Stimulated activated CD8-positive, alpha-beta memory T cell treated with anti-CD3 and anti-CD28 coated beads, Interleukin-2, amount 100 ng/mL, for 1 hour (primary cell): ENCODE measurements at places on chromosomes 7 and 10.
A peak's percentile ranks its signal among the peaks of the same experiment; 100 is the strongest.

- DNase-seq: no peak
These were observed 73.7 kb downstream of the MYL10 start for GRCh38 chr7:101555269-101555920.

DNA sequence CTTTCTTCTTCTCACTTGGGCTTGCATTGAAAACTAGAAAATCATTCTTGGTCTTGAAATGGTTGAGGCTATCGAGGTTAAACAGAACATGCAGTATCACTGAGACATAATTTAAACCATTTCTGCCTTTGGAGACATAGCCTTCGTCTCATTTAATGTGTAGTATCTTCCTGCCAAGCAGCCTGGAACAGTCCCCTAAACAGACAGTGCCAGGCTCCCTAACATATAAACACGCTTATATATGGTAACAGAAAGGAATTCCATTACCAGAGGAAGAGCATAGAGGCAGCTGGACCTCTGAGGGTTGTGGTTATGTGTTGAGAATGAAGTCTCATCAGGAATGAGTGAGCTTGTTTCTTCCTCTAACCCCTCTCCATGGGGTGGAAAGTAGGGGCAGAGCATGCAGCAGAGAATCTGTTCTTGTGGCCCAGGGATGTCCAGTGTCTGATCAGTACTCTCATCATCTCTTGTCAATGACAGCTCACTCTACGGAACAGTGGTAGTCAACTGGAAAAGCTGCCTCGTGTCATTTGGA, 11.2 kb downstream of the CACNB2 start:
- DNase-seq: no peak

DNA sequence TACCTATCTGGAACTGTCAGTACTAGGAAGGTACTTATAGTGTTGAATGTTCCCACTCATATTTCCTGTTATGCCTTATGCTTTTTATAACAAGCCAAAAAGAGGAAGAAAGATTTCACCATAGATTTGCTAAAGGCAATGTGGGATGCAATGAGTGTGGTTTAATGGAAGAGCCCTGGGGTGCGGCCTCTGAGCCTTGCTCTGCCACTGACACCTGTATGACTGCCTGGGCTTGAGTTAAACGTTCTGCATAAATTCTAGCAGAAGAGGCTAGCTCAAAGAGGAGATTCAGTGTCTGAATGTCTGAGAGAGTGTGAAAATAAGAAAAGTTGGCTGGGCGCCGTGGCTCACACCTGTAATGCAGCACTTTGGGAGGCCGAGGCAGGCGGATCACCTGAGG, 143.8 kb downstream of the TPST1 start:
- no peak for DNase-seq

- DNase-seq: no peak
These were observed 22.1 kb upstream of the OPN4 start for GRCh38 chr10:86632009-86632800.

GRCh38 chr10:87500646-87501048, 4.0 kb upstream of the MINPP1 start:
- no peak for DNase-seq

DNA sequence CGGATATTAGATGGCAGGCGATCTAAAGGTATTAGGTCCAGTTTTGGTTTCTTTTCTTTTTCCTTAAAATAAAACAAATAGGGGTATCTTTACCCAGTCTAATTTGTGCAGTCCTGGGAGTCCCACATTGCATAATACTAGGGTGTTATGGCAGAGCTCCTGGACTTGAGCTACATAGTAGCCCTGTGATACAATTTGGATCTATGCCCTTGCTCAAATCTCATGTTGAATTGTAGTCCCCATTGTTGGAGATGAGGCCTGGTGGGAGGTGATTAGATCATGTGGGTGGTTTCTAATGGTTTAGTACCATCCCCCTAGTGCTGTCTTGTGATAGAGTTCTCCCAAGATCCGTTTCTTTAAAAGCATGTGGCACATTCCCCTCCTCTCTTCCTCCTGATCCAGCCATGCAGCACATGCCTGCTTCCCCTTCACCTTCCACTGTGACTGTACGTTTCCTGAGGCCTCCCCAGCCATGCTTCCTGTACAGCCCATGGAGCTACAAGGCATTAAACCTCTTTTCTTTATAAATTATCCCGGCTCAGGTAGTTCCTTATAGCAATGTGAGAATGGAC, 141.9 kb downstream of the RPS24 start:
- DNase-seq: no peak

- DNase-seq: no peak
These were observed 565.7 kb upstream of the ANKRD30A start for GRCh38 chr10:36559412-36560400.

DNA sequence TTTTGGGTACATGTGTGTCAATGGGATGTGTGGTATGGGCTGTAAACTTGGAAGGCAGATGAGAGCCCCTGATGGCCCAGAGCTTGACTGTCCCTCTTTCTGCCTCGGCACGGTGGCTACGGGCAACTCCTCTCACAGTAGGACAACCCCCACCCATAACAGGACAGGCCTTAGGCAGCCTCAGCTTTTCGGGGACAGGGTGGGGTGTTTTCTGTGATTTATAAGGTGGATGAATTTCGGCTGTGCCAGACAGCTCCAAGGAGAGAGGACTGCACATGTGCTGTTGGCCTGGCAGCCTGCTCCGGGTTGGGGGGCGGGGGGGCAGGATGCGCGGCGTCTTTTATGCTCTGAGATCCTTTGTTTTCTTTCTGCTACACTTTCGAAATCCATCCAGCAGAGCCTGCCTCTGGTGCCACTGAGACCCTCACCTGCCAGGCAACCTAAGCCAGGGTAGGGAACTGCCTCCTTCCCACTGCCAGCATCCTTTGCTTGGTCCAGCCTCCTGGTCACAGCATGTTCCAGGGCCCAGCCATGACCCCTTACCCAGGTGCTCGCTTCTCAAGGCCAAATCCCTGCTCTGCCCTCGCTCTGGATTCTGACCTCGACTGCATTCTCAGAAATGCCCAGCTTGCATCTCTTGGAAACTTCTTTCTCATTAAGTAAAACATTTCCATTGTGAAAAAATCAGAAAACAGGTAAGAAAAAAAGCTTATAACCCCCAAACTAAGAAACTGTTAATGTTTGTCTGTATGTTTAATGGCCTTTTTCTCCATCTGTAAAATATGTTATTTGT, 15.4 kb upstream of the BTBD16 start:
- no peak for DNase-seq

DNA sequence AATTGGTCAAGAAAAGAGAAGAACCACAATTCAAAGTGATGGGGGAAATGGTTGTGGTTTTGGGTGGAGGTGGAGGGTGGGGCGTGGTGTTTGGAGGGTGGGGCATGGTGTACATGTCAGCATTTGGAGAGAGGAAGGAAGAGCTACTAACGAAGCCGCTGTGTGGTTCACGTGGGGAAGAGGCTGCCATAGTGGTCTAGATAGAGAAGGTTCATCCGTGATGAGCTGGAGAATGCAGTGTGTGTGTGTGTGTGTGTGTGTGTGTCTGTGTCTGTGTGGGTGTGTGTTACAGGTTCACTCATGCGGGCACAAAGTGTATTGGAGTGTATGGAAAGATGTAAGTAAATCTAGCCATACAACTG, 6.1 kb upstream of the VCL start:
- DNase-seq: peak; percentile 46

DNA sequence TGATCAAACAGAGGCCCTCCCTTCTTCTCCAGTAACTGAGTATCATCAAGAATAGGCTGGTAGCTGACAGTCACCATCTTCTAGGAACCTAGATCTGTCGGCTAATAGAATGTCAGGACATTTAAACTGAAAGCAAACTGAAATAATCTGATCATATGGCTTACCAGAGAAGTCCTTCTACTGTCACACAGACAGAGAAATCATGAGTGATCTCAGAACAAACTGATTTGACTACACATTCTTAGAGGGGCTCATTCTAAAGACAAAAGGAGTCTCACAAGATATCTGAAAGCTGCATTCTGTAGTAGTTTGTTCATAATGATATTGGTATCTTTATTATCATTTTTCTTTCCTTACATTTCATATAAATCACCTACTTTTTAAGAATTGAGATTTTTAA, 130.9 kb upstream of the ADCY1 start:
- DNase-seq: no peak

- no peak for DNase-seq
These were observed 11.7 kb upstream of the CALML3 start for GRCh38 chr10:5512881-5513612.

GRCh38 chr7:116120839-116121238, 89.5 kb upstream of the TES start:
- no peak for DNase-seq

DNA sequence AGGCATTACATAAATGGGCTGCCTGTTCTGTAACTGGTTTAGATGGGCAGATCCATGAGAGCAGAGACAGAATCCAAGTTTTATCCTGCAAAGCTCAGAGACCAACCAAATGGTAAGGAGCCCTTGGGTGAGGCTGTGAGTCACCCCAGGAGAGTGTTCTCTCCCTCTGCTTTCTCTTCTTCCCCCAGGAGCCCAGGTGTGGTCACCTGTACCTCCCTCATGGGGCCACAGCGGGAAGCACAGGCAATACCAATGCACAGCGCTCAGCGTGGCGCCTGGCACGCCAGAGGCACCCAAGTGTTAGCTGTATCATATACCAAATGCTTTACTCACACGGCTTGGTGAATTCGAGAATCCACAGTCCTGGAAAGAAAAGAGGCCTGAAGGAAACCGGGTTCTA, 39.4 kb downstream of the CTBP2 start:
- DNase-seq: no peak

DNA sequence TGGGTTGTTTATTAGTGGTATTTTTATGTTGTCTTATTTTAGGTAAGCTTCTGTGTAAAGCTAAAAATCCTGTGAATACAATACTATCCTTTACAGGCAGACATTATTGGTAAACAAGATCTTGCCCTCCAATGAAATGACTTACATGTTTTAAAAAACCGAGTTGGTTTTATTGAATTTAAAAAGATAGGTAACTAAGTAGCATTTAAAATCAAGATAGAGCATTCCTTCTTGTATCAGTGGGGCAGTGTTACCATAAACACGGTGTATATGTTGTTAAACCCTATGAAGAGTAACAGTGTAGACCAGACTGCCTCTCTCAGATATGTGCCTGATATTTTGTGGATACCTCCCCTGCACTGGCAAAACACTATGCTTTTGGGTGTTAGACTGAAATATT, 81.0 kb downstream of the SNX10 start:
- no peak for DNase-seq

DNA sequence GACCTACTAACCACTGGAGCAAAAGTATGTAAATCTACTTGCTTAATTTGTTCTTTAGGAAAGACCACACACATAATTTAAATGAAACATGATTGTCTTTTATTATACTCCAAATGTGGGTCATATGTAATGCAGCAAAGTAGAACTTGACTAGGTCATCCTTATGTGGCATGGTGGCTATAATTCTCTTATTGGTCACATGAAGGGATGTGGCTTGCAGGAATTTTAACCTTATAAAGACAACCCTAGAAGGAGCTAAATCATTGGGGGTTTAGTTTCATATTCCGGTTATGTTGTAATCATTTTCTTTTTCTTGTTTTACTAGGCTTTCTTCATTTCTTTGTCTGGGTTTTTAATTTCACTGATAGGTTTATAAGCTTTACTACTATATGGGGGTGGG, 93.9 kb downstream of the SEPTIN7 start:
- DNase-seq: no peak
